ENCODE measurements at places on chromosomes 16 and 17. TPM values are rescaled to one million over a fixed set of nuclear protein-coding genes. Genes with fewer than 3 reads are reported as not detected.

DNA sequence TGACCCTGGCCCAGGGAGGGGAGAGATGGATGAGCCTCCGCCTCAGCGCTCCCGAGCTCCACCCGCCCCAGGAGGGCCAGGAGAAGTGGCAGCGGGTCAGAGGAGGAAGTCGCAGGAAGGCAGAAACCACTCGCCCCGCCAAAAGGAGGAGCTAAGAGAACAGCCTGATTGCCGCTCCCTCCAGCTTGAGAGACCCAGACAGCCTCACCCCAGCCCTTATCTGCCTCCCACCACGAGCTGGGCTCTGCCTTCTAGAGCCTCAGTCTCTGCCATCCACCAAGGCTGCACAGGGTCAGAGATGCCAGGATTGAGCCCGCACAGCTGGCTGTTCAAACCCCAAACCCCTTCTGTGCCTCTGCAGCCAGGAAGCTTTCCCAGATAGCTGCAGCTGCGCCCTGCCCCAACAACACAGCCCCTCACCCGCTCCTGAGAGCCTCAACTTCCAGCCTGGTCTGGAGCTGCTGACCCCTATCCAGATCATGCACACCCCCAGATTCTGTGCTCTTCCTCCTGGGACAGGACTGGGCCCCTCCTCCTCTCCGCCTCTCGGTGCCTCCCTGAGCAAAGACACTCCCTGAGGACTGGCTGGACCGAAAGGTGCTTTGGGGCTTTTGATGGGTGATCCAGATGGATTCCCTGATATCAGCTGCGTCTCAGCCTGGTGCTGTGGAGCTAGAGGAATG is 1.0 kb upstream of the ATP2A3 start:
- DNase-seq = peak; percentile 68

DNA sequence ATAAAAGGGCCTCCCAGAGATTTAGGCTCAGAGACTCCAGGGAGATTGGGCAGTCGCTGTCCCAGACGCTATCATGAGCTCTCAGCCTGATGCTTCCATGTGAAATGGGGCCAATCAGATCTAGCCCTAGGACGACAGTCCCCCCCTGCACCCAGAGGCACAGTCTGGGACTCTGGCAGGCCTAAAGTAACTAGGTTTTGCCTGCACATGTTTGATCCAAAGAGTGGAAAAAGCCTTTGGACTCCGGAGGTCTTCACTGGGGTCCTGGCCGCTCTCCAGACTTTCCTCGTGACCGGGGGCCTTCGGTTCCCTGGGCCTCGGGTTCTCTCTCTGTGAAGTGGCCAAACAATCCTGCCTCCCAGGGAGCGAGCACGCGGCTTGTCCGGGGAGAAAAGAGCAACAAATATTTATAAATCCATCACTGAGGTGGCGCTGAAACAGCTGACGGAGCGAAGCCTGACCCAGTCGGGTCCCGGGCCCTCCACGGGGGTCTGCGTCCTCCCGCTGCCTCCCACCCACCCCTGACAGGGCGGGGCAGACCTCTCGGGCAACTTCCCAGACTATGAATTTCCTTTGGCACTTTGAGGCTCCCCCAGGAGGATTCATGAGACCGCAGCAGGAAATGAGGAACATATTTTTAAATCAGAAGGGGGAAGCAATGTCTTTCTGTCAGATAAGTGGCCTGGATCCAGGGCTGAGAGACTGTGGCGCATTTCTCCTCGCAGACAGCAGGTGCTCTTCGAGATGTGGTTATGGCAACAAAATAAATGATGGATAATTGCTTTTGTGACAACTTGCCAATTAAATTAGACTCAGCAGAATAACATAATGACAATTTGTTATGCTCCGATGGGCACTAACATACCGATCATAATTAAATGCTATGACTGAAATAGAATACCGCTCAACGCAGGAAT is 38.9 kb downstream of the MRPS23 start:
- peak; percentile 43 for DNase-seq

- no peak for DNase-seq
Observed at GRCh38 chr17:17922070-17922614, 50.1 kb downstream of the TOM1L2 start.

GRCh38 chr16:85821390-85822135 is 22.1 kb downstream of the COX4I1 start:
- DNase-seq = peak; percentile 74

The COQ7 gene
- 28.3 TPM for total RNA-seq

DNA sequence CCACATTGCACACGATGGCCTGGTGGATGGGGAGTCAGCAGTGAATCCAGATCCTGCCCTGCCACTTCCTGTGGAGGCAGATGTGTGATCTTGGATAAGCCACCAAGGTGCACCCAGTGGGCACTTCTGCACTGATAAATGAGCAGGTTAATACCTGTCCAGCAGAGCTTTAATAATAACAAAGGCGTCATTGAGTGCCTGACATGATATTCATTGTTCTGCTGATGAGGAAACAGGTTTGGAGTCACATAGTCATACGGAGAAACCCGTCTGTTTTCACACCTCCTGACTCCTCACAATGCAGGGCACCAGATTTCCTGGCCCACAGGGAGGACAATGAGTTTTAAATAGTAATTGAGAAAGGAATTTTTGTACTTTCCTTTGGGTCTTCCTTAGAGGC is 324.6 kb upstream of the CDH5 start:
- no peak for DNase-seq

DNA sequence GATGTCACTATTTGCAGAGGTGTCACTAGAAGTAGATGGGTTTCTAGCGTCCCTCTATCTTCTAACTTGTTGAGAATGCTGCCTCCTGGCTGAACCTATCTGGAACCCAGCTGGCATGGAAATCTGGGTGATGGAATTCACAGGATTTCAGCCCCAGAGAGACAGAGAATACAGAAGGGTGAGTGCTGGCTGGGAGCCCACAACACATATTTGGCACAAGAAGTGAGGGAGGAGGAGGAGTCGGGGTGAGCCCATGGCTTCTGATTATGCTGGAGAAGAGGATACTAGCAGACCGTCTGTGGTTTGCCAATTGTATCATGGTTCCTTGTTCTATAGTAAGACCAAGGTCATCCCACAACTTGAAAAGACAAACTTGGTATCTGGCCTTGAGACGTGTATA is 557.8 kb upstream of the SALL1 start:
- DNase-seq = no peak
